ENCODE measurements at places on chromosomes 13 and 19.

GRCh38 chr19:45498411-45499195, at the start of gene PPM1N:
PPM1N (plus strand) TSS chr19:45498443; CDS start chr19:45498473, 30 bp downstream.
- no peak for DNase-seq

DNA sequence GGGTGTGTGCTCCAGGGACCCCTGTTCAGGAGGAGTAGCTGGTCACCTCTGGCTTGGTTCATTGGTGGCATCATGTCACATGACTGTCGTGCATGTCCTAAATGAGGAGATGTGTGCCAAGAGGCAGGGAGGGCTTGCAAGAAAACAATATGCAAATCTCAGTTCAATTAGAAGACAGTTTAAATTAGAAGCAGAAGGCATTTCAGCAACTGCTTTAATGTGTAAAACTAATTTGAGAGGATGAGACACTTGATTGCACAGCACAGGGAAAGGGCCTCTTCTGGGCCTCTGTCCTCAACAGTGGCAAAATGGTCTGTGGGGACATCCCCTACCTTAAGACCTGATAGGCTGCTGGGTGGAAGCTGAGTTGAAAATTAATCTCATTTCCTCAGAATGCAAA, 54.6 kb downstream of the SPATA13 start:
- no peak for DNase-seq

DNA sequence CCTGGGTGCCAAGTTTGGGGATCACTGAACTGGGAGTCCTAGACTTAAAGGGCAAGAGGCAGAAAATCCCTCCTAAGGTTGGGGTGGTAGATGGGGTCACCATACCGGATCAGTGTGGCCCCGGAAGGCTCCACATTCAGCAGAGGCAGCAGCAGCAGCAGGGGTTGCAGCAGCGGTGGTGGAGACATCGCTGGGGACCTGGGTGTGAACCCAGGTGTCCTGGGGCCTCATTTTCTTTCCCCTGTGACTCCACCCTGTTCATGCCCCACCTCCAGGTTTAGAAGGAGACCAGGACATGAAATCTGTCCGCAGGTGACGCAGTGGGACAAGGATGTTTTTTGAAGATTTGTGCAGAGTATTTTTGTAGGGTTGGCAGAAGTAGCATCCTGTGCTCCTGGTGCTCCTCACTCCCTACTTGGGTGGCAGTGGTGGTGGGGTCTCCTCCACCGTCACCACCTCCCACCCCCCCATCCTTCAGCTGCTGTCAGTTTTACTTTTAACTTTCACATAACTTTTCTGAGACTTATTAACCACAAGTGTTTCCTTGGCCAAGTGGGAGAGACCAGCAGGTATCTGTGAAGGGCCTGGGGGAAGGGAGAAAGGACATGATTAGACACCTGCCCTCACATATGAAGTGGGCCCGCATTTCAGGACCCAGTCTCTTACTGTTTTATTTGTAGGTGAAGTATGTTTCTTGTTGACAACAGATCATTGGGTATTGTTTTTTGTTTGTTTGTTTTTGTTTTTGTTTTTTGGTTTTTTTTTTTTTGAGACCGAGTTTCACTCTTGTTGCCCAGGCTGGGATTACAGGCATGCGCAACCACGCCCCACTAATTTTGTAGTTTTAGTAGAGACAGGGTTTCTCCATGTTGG, at the start of gene NAPSA:
Gene NAPSA (minus strand): TSS at position 206 of the 873 bp plus-strand sequence. CDS start 18 bp downstream, at position 188.
- no peak for DNase-seq

DNA sequence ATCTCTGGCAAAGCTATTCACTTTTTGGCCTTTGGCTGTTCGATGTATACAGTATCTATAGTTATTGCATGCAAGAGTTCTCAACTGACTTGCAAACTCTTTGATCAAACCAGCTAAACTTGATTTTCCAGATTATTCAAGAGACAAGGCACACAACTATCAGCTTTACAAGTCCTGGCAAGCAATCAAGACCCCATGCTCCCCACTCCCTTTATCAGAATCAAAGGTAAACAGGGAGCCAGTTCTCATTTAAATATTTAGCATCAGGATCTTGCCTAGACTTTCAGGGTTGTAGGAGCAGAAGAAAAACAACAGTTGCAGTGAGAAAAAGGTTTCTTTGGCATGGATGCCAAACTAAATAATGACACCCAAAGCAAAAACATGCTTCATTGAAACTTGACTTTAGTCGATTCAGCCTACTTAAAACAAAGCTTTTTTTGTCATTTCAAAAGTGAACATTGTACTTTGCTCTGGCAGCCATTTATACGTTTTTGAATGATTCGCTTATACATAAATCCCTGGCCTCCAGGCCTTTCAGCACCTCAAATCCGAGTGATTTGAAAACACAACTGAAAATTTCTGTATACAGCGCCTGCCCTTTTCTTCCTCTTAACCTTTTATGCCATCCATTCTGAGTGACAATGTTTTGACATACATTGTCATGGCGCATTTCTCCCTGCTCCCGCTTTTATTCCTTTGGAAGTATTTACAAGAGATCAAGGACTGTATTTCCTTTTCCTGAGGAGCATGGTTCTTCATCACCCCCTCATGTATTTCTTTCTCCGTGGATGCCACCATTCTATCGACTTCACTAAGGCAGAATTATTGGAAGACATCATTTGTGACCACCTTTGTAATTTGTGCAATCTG, 340.8 kb downstream of the KLF5 start:
- no peak for DNase-seq
